ENCODE measurements at places on chromosomes 2 and 18. TPM values are rescaled to one million over a fixed set of nuclear protein-coding genes. Genes with fewer than 3 reads are reported as not detected.

DNA sequence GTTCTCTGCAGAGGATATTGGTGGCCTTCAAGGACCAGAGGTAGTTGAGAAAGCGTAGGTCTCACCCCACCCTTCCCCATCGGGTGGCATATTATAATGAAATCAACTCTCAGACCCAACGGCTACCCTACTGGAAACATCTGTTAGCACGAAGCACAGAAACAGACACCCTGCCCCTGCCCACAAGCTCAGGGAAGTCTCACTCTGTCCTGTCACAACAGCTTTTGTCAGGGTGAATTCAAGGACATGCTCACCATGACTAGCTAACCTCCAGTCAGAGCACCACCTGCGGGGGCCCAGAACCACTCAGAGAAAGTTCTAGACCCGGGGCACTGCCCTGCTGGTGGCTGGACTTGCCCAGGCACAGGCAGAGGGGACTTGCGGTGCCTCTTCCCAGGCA is 3.5 kb upstream of the B3GNT7 start:
- DNase-seq = no peak

GRCh38 chr2:8841932-8842331 is 4.5 kb upstream of the KIDINS220 start:
- no peak for DNase-seq

- DNase-seq = peak; percentile 43
Measured at GRCh38 chr2:161946489-161947107, 127.4 kb downstream of the DPP4 start.

GRCh38 chr2:234273887-234274584 is 222.8 kb downstream of the ARL4C start:
- DNase-seq = no peak

DNA sequence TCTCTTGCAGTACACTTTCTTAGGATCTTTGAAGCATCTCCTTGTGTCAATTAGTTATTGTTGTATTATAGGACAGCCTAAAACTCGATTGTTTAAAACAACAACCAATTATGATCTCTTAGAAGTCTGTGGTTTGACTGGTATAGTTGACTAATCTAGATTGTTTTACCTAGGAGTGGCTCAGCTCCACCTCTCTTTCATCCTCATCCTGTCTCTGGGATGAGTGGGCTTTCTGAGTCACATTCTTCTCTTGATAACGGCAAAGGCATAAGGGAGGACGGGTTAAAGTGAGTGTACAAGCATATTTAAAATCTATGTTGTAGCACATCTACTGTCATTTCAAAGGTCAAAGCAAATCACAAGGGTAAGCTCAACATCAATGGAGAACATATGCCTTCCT is 102.3 kb upstream of the GULP1 start:
- DNase-seq = peak; percentile 81

DNA sequence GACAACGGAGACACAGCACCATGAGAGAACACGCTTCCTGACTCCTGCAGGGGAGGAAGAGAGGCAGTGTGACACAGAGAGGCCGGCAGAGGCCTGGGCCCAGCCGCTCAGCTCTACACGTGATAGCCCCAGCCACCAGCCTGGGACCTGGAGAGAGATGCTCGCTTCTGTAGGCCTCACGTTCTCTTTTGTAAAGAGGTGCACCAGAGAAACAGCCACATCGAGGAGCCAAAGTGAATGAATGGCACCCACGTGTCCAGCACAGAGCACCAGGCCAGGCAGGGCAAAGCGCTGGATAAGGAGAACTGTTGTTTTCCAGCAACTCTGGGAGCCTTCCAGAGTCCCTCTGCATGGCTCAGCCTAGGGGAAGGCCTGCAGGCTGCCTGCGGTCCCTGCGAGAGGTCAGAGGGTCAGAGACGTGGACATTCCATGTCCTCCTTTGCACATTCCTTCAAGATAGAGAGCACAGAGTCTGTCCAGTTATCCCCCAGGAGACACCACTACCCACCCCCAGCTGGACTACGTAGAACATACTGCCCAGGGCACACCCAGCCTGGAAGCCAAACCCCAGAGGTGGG is 14.2 kb downstream of the LIMS2 start:
- DNase-seq = no peak

DNA sequence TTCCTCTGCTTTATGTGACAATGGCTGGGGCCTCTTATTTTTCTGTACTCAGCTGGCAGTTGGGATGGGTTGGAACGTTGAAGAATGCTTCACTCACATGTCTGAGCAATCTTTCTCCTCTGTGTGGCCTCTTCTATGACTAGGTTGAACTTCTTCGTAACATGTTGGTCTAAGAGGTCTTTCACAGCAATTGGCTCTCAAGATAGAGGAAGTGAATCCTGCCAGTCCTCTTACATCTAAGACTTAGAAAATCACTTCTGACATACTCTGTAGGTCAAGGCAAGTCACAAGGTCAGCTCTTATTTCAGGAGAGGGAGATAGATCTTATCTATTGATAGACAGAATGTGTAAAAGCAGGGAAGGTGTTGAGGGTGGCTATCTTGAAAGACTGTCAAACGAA is 174.1 kb downstream of the NYAP2 start:
- no peak for DNase-seq

DNA sequence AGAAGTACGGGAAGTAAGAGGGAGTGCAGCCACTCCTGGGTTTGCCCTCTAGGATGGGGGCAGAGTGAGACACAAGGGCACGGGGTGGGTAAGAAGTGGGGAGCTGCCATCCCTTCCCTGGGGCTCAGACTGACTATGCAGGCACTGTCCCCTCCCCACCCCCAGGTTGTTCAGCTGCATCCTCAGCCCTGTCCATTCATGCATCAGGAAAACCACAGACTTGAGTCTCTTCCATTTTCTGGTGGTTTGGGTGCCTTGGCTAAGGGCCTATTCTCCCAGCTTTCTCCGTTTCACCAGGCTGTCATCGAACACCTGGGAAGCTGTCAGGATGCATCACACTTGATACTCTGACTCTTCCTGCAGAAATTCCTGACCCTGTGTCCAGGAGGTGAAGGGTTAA is 111.9 kb downstream of the TFCP2L1 start:
- peak; percentile 59 for DNase-seq

GRCh38 chr2:59068255-59068654 is 827.1 kb upstream of the FANCL start:
- DNase-seq = no peak

GRCh38 chr2:101983928-101984327 is 7.8 kb upstream of the IL1R2 start:
- no peak for DNase-seq

DNA sequence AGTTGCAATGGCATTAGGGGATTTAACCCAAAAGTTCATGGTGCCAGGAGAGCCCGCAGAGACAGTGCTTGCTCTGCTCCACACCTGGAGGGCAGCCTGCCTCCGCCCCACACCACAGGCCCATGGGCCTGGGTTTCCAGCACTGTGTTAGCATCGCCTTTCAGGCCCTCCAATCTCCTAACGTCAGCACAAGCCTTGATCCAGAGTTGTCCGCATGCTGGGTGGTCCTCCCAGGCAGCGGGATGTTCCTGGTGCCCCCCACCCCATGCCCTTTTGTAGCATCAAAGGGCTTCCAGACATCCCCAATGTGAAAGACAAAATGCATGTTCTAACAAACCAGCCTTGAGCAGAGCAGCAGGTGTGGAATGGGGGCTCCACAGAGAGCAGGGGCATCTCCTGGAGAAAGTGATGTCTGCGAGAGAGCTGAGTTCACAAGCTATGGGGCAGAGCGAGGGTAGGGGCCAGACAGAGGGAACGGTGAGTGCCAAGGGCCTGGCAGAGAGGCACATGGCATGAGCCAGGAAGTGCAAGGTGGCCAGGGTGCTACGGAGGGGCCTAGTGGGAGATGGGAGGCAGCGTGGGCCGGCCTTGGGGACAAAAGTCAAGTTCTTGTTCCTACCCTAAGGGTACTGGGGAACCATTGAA is 119.2 kb downstream of the CYP26B1 start:
- DNase-seq = no peak

The DNAH7 gene
- total RNA-seq = 0.40 TPM

The SMYD1 gene
- total RNA-seq = not detected

The POTEC gene
- total RNA-seq = 0.98 TPM

The EMILIN1 gene
- total RNA-seq = 0.10 TPM
